ENCODE measurements at places on chromosomes 5 and 9.

DNA sequence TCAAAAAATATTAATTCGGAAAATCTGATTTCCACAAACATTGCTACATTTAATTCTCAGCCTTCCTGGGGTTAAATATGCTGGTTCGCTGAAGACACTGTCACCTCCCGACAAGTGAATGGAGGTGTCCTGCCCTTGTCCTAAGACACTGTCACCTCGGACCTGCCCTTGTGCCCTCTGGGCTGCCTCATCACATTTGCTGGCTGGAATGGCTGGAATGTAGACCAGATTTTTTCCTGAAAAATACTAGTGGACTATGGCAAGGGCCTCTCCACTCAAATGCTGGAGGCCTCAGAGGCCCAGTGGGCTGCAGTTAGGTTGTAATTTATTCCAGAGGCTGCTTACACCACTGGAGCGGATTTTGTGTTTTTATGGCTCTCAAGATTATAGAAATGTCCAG lies 28.2 kb downstream of the CACNA1B start:
- DNase-seq, result no peak

GRCh38 chr9:110900917-110901316 lies 137.4 kb downstream of the LPAR1 start:
- no peak for DNase-seq

- no peak for DNase-seq
Measured at GRCh38 chr5:119289438-119290044, 66.3 kb upstream of the TNFAIP8 start.

DNA sequence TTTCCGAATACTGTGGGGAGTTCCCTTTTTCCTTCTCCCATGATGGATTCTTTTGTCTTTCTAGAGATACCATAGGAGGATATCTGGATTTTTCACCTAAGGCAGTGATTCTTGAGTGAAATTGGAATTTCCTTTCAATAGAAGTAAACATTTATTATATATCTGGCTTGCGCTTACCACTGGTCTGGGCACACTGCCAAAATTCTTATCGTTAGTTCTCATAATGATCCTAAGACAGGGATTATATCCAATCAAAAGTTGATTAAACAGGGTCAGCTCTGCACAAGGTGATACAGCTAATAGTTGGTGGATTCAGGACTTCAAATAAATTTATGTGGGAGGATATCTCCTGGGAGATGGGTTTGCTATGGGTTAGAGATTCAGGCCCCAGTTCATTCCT lies 9.6 kb downstream of the TLE4 start:
- DNase-seq, result no peak

- DNase-seq, result no peak
Measured at GRCh38 chr9:124300312-124300711, 42.6 kb downstream of the NEK6 start.

- DNase-seq, result no peak
Measured at GRCh38 chr5:6183391-6184390, 194.7 kb downstream of the MED10 start.

DNA sequence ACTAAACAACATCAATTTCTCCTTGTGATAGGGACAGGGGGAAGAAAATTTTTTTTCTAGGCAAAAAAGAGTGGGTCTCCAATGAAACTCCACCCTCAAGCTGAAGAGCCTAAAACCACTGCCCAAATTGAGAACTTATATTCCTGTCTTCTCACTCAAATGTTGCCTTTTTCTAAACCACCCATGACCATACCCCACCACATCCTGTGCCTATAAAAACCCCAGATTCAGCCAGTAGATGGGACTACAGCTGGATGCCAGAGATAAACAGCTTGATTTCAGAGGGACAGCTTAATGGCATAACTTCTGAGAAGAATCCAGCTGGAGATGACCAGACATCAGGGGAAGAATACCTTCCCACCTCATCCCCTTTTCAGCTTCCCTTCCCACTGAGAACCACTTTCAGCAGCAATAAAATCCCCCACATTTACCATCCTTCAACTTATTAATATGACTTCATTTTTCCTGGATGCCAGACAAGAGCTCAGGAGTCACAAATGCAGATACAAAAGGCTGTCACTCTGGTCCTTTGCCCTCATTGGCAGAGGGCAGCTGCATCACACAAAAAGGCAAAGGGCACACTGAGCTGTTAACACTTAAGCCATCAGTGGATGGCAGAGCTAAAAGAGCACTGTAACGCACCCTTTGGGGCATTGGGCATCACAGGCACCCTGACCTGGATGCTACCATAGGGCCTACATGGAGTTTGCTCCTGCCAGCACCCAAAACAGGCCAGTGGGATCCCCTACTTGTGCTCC lies 972.5 kb upstream of the CTNND2 start:
- peak; percentile 44 for DNase-seq

- DNase-seq, result peak; percentile 5
Measured at GRCh38 chr9:115691693-115692092, 461.9 kb upstream of the PAPPA start.

DNA sequence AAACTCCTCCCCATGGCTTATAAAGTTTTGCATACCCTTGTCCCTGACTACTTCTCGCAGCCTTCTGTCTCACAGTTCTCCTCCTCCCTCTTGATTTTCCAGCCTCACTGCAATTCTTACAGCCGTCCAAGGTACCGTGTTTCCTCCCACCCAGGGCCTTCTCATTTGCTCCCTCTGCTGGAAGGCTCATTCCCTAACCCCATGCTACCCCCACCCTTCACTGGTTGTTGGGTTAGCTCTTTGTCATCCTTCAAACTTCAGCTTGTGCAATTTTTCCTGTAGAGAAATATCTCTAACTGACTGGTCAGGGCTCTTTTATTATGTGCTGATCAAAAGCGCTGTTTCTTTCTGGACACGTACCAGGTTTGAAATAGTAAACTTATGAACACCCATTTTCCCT lies 329.2 kb downstream of the EBF1 start:
- DNase-seq, result peak; percentile 33

DNA sequence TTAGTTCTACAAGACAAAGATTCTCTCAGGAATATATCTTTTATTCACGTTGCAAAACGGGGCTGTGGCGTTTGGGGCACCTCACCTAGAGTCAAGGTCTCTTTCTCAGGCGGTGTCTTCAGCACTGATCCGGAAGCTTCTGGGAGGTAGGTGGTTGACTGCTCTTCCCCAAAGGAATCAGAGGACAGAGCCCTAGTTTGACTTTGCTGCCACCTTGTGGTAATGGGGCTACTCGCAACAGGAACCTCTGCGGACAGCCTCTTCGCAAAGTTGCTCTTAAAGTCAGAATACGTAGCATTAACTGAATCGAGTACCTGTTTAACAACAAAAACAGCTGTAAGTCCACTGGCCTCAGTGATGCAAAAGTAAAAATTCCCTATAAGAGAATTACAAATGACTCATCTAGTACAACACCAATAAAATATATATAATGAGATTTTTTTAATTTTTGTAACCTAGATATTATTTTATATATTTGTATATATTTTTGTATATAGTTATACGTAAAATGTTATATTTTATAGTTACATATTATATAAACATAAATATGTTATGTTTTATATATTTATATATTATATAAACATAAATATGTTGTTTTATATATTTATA lies 13.3 kb upstream of the GPX8 start:
- peak; percentile 91 for DNase-seq

DNA sequence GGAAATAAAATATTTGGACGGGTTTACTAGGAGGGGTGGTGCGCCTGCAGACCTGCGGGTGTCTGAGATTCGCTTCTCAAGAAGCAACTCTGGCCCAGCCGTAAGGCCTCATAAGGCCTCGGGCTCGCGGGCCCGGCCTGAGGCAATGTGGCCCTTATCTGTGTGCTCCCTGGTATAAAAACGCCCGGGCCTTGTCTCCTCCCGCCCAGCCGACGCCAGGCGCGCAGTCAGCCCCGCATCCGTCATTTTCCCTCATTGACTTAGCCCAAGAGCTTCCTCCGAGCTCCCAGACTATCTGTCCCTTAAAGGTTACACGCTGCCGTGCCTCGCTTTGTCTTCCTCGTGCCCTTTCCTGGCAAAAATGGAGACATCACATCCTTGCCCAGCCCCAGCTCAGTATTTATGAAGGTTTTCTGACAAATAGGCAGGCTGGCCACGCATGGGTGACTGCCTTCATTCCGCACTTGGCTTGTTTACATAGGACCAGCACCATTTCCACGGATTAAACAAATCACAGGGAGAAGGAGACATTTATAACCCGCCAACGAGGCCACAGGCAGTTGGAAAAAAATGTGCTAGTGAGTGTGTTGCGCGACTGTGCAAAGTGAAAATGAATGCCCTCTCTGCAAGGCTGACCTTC lies 74.5 kb upstream of the TBCA start:
- peak; percentile 29 for DNase-seq

GRCh38 chr9:34408173-34408572 lies 31.5 kb upstream of the MYORG start:
- no peak for DNase-seq

DNA sequence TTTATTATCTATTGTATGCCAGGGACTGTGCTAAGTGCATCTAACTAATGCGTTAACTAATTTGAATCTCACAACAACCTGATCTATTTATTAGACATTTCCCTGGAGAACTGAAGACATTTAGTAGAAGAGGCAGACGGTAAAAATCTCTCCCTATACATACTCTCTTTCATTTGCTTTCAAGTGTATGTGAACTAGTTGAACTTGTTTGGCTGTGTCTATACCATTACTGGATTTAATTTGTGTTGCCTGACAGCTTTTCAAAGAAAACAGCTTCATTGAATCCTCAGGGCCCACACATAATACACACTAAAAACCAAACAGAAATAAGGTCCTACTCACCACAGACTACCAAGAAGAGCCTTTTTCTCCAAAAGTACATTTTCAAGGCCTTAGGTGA lies 133.6 kb upstream of the NR3C1 start:
- DNase-seq, result no peak

DNA sequence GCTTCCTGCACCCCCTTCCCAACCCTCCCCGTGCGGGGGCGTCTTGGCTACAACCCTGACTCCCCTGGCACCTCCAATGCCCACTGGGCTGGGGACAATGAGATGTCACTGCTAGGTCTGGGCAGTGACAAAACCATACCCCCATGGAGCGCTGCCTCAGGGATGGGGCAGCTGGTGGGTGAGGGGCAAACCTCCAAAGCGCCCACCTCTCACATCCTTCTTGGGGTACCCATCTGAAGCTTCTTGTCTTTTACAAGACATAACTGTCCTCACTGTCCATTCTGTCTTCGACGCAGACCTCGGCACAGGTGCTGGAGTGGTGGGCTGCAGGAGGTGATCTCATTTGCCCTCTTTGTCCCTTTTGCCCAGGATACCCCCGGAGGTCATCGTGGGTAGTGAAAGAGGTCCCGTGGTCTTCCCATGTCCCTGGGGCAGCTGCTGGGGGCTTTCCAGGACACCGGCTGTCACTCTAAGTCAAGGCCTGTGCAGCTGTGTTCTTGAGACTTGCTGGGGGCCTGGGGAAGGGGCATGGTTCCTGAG lies 27.8 kb upstream of the CSF1R start:
- DNase-seq, result no peak

GRCh38 chr5:33523208-33523771 lies 82.5 kb downstream of the TARS1 start:
- no peak for DNase-seq

- no peak for DNase-seq
Measured at GRCh38 chr5:1209896-1210776, 8.7 kb downstream of the SLC6A19 start.

- DNase-seq, result no peak
Measured at GRCh38 chr9:130023144-130023787, 19.7 kb downstream of the FNBP1 start.

GRCh38 chr5:9437741-9438240 lies 108.1 kb downstream of the SEMA5A start:
- no peak for DNase-seq
